ENCODE measurements at places on chromosomes 7 and 10.

DNA sequence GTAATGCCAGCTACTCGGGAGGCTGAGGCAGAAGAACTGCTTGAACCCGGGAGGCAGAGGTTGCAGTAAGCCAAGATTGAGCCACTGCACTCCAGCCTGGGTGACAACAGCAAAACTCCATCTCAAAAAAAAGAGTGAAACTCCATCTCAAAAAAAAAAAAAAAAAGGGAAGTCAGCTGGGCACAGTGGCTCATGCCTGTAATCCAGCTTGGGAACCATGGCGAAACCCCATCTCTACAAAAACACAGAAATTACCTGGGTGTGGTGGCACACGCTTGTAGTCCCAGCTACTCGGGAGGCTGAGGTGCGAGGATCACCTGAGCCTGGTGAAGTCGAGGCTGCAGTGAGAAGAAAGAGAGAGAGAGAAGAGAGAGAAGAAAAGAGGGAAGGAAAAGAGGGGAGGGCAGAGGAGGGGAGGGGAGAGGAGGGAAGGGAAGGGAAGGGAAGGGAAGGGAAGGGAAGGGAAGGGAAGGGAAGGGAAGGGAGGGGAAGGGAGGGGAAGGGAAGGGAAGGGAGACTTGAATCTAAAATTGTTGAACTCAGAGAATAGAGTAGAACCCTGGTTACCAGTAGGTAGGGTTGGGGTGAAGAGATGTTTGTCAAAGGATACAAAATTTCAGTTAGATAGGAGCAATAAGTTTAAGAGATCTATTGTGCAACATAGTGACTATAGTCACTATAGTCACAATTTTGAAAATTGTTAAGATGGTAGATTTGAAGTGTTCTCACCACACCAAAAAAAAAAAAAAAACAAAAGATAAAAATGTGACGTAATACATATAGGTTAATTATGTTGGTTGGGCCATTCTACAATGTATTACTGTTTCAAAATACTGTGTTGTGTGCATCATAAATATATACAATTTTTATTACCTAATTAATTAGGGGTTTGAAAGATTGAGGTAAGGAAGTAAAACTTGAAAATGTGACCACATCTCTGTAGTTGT, 2.5 kb downstream of the SLC16A9 start:
- no peak for DNase-seq

DNA sequence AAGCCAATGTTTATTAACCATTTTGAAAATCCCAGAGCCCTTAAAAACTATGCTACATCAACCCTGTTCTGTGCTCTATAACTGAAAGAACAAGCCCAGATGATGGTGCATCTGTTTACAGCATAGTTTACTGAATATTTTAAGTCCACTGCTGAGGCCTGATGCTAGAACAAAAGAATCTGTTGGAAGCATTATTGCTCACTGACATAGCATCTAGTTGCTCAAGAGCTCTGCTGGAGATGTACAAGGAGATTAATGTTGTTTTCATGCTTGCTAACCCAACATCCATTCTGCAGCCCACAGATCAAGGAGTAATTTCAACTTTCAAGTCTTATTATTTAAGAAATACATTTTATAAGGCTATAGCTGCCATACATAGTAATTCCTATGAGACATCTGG, 181.3 kb upstream of the FEZF1 start:
- no peak for DNase-seq

DNA sequence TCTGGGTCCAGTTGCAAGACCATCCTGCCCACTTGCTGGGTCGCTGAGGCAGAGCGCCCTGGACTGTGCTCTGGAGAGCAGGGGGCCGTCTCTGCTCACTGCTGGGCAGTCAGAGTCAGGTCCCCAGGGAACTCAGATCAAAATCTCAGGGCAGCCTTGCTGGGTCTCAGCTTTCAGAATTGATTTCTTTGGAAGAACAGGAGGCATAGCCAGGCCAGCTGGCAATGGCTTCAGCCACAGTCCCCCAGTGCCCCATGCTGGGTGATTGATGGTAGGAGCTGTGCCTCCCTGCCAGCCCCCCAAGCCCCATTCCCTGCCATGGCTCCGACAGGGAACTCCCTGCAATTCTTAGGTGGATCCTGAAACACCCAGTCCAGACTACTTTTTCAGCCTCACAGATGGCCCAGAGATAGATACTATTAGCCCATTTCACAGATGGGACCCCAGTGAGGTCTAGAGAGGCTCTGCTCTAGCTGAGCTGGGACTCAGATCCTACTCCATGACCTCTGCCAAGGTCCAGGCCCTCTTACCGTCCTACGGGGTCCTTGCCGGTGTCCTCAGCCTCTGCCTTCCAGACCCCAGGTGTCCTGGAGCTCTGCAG, 467 bp downstream of the MMRN2 start:
- no peak for DNase-seq

DNA sequence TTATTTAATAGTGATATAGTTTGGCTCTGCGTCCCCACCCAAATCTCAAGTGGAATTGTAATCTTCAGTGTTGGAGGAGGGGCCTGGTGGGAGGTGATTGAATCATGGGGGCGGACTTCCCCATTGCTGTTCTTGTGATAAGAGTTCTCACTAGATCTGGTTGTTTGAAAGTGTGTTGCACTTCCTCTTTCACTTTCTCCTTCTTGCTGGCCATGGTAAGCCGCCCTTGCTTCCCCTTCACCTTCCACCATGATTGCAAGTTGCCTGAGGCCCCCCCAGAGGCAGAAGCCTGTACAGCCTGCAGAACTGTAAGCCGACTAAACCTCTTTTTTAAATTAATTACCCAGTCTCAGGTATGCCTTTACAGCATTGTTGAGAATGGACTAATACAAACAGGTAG, 101.4 kb downstream of the MTPAP start:
- DNase-seq: no peak

GRCh38 chr7:153004341-153004740, 244.8 kb downstream of the ACTR3B start:
- DNase-seq: no peak

DNA sequence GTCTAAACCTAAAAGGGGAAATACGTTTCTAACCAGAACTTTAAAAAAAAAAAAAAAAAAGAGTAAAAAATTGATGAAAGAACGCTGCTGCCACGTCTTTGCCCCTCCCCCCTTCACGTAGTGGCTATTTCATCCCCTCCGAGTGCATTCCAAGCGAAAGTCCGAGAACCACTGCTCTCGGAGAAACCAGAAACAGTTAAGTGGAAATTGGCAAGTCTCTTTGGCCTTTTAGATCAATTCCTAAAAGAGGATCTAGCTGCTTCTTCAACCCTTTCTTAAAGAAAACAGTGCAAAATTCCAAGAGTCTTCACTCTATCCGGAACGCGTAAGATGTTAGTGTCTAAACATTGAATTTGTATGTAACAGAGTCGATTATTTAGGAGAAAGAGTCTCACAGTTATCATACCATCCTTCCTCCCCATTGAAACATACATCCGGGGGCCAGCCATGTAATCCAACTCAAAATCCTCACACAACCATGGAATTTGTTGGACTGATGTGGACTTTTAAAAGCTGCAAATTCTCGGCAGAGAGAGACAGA, 1.1 kb downstream of the P4HA1 start:
- DNase-seq: no peak

DNA sequence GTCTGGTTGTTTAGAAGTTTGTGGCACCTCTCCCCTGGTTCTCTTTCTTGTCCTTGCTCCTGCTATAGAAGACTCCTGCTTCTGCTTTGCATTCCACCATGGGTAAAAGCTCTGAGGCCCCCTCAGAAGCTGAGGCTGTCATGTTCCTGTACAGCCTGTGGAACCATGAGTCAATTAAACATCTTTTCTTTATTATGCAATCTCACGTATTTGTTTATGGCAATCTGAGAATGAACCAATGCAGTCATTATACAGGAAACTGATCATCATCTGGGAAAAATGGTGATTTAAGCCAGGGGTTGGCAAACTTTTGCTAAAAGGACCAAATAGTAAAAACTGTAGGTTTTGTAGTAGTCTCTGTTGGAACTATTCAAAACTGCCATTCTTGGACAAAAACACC, 175.4 kb downstream of the CSTF2T start:
- no peak for DNase-seq

DNA sequence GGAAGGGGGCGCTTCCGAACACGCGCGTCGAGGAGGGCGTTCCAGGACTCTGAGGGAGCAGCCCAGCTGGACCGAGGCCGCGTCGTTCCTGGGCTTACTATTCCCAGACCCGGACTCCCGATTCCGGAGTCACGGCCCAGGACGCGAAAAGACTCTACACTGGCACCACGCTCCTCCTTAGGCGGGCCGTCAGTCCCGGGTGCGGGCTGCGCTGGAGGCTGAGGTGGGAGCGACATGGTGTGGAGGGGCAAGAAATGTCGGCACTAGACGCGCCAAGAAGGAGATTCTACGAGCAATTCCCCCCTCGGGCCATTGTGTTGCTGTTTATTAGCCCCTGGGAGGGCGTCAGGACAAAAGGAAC, 584 bp upstream of the RUNDC3B start:
- DNase-seq: no peak

DNA sequence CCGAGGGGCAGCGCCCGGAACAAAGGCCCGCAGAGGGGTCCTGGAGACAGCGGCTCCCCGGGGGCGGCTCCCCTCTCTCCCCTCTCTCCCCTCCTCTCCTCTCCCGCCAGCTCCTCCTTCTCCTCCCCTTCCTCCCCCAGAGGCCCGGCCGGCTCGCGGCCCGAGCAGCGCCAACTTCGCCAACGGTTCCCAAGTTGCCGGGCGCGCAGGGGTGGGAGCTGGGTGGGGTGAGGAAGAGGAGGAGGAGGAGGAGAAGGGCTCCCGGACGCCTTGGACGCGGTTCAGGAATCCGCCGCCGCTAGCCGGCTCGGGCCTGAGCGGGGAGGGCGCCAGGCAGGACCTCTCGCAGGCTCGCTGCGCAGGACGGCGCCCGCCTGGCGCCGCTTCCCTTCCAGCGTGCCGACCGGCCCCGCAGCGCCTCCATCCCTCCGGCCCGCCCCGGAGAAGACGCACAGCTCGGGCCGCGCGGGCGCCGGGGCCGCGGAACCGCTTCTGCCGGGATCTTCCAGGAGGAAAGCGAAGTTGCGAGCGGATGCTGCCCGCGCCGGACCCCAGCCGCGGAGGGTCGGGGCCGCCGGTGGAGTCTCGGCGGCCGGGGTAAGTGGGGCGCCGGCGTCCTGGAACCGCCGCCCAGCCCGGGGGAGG, at the start of gene CHST3:
CHST3 (plus strand) TSS at position 298 of the 645 bp plus-strand sequence. CDS start 41,448 bp downstream, outside the sequence.
- DNase-seq: no peak
